ENCODE measurements at places on chromosomes 6 and 20.

DNA sequence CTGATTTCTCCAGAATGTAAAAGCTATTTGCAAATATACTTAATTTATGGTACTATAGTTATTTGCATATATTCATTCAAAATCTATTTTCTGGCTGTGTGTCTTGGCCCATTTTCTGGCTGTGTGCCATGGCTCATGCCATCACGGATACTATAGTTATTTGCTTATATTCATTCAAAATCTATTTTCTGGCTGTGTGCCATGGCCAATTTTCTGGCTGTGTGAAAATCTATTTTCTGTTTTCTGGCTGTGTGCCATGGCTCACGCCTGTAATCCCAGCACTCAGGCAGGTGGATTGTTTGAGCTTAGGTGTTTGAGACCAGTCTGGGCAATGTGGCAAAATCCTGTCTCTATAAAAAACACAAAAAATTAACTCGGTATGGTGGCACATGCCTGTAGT lies 28.9 kb upstream of the RIPK1 start:
- no peak for DNase-seq

GRCh38 chr6:82397962-82398692 lies 34.5 kb downstream of the TPBG start:
- DNase-seq: no peak

DNA sequence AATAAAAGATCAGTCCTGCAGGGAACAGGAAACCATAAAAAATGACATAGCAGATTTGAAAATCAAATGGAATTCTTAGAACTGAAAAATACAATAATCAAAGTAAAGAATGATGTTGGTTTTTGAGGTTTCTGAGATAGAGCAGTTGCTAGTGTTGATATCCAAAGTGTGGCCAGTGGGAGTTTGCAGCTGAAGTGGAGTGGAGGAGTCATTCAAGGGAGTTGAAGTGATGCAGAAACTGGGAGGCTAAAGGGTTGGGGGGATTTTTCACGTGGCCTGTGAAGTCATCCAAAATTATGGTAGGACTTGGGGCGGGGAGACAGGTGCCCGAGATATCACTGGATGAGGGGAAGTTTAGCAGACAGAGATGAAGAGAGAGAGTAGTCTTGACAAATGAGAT lies 123.6 kb downstream of the CDC5L start:
- no peak for DNase-seq

DNA sequence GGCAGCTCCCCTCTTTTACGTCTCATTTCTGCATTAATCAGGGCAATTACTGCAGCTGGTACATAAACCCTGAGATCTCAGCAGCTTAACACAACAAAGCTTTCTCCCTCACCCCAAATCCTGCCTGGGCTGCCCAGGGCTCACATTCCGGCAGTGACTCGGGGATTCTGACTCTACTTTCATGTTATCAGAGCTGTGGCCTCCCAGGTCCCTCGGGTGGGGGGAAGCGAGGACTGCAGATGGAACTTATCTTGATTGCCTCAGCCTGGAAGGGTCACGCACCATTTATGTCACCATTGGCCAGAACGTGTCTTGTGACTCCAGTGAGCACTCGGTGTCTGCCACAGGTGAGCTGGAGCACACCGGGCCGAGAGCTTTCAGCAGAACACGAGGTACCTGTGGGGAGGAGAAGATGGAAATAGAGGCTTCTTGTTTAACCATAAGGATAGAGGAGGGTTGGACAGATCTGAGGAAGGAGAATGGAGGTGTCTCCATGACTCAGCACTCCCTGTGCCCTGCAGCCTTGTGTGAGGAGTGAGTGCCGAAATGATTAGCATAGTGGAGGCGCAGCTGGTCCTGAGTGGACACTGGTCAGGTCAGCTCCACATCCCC lies 88.5 kb upstream of the EXOC2 start:
- DNase-seq: no peak

- peak; percentile 69 for DNase-seq
Observed at GRCh38 chr6:32415521-32416019, 8.6 kb upstream of the BTNL2 start.

Measured in stimulated activated CD8-positive, alpha-beta memory T cell treated with anti-CD3 and anti-CD28 coated beads, Interleukin-4, amount 100 ng/mL, for 1 hour (primary cell).